Activated CD4-positive, alpha-beta T cell treated with anti-CD3 and anti-CD28 coated beads, Interleukin-2, Interleukin-4, amounts not matched to agents 100 ng/mL and 50 ng/mL, durations not matched to agents 16 hours and 8 hours (primary cell): ENCODE measurements at places on chromosomes 12 and 14.
A peak's percentile ranks its signal among the peaks of the same experiment; 100 is the strongest.

DNA sequence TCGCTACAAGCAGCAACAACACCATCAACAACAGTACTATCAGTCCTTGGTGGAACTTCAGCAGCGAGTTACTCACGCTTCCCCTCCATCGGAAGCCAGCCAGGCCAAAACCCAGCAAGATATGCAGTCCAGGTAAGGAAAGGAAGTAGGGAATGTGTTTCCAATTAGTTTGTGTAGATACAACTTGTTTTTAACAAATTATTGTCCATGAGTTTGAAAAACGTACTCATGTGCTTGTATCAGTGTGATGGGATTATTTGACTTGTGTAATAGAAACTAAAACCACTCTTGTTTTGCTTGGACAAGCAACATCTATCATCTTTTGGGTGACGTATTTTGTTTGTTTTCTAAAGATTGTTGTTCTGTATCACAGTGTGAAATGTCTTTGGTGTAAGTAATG, 137.9 kb downstream of the NAV3 start:
- no peak for DNase-seq

- no peak for DNase-seq
Observed at GRCh38 chr12:76236640-76237039, 111.6 kb downstream of the BBS10 start.

DNA sequence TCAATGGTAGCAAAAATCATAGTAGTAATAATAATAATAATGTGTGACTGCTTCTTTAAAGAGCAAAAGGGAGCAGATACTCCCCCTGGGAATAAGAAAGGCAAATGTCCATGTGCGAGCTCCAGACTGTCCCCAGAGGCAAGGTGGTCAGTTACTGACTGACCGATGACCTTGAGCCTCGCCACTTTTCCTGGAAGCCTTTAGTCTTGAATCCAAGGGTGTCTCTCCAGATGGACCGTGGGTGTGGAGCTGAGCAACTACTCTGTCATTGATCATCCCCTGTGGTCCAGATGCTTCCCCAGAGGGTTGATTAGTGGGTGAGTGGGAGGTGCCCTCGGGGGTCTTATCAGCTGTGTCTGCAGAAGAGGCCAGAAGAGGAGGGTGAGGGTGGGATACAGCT, 418.5 kb upstream of the TBX3 start:
- no peak for DNase-seq

GRCh38 chr14:26626256-26626655, 28.4 kb upstream of the NOVA1 start:
- no peak for DNase-seq

- DNase-seq, result no peak
Observed at GRCh38 chr14:44966601-44967336, 4.8 kb downstream of the TOGARAM1 start.

DNA sequence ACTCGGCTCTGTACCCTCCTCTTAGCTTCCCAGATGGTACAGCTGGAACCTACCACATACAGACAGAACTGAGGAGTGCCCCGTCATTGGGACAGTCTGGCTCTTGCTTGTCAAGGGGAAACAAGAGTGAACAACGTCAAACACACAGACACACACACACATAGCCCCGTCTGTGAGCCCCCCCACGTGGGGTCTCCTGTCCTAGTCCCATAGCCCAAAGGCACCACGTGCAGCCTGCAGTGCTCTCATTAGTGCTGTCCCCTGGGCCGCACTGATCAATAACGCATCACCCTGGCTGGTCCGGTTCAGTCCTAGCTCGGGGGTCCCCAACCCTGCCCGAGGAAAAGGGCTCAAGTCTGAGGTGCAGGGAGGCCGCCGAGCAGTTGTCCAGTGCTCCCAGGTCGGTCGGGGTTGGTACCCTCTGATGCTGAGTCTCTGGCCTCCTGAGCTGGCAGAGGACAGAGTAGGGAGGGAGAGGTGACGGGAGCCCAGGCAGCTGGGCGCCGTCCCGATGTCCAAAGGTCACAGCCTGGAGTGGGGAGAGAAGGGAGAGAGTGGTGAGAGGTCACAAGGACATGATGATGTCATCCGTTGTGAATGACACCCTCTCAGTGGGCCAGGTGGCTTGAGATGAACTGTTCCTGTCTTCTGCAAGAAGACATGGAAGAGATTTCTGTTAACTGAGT, 105.4 kb upstream of the NOS1 start:
- DNase-seq, result no peak

DNA sequence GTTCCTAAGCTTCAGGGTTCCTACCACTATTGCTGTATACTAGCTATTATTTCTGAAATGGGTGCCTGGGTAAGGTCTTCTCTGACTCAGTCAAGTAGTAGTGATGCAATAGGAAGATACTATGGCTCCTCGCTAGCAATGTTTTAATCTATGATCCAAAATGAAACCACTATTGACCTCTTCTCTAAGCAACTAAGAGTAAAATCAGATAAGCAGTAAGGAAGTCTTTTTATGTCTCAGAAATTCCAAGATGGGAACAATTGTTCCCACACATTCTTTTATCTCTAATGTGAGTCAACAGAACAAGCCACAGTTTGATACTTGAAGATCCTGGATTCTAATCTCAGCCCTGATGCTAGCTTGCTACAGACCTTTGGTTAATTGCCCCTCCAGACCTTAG, 45.1 kb downstream of the AREL1 start:
- peak; percentile 41 for DNase-seq

DNA sequence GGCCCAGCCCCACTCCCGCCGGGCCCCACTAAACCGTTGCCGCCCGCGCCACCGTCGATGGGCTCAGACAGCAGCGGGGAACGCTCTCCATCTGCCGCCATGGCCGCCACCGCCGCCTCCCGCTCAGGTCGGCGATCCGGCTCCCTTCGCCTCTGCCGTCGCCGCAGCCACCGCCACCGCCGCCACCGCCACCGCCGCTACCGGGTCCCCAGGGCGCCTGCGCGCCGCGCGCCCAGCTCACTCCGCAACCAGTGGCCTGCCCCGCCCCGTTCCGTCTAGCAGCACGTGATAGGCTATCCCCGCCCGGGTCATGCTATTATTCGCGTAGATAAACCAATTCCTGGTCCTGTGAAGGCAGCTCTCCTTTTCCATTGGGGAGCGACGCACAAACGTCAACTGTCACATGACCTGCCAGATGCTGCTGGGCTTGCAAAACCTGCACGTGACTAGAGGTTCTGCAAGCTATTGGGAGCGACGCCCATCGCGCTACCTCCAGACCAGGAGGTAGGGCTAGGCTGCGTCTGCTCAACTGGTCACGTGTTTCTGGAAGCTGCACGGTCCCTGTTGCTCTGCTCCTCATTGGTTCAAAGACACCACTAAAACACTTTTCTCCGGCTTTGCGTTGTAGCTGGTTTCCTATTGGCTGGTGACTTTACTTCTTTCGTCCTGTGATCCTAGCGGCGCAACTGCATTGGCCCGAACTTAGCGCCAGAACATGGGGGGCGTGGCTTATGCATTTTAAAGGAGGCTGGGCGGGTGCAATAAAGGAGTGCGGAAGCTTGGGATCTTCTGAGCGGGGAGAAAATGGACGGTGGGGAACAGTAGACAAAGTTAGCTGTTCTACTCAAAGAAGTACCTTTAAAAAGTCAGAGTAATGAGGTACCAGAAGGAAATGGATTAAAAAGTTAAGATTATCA, at the start of gene PIP4P1:
PIP4P1 (minus strand) TSS at position 210 of the 917 bp plus-strand sequence; CDS start at position 101, 109 bp downstream.
- DNase-seq, result peak; percentile 99

GRCh38 chr12:28253161-28253641, 62.9 kb downstream of the CCDC91 start:
- DNase-seq, result peak; percentile 81

GRCh38 chr14:103019826-103020225, 37.5 kb downstream of the CDC42BPB start:
- DNase-seq, result no peak

- no peak for DNase-seq
Observed at GRCh38 chr14:83379436-83379835, 1845.8 kb upstream of the SEL1L start.

DNA sequence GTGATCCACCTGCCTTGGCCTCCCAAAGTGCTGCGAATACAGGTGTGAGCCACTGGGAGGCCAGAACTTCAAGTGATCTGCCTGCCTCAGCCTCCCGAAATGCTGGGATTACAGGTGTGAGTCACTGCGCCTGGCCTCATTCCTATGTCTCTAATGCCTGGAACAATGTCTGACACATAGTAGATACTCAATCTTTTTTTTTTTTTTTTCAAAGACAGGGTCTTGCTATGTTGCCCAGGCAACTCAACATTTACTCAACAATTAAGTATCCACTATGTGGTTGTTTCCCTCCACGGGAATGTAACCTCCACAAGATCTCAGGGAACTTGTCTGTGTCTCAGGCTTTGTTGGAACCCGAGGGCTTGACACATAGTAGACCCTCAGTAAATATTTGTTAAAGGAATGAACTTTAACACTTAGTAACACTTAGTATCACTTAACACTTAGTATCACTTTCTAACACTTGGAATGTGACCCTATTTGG, 3.0 kb upstream of the TMEM120B start:
- DNase-seq, result no peak

- no peak for DNase-seq
Observed at GRCh38 chr14:82251494-82251893, 717.8 kb upstream of the SEL1L start.
